Activated CD4-positive, alpha-beta T cell treated with anti-CD3 and anti-CD28 coated beads for 24 hours (primary cell): ENCODE measurements at places on chromosomes 11 and 22.

GRCh38 chr22:50475652-50476002 is 792 bp upstream of the SBF1 start:
- no peak for DNase-seq

DNA sequence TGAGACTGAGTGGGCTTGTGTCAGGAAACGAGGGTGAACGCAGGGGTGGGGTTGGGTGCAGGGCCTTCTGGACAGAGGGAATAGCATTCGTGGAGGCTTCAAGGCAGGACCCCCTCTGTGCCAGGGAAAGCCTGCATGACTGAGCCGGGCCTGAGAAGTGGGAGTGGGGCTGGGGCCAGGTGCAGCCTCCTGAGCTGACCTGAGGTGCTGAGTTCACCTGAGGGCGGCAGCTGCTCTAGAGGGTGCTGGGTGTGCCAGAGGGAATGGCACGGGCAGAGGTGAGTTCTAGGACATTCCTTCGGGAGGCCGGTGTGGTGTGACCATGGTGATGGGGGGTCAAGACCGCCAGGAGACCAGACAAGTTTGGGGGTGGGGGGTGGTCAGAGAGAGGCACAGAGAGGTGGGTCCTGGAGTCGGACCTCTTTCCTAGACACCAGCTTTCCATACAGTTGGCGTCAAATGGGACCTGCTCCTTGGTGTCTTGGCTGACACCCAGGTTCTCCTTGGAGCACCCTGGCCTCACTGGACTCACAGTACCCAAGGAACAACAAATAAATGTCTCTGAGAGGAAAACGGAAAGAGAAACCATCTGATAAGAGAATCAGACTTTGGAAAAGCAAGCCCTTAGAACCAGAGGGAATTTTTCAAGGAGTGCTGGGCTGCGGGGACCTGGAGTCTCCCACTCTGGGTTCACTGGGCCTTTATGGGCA is 7.7 kb downstream of the MPPED1 start:
- DNase-seq: no peak

- no peak for DNase-seq
These were observed 942.0 kb upstream of the CCDC90B start for GRCh38 chr11:84227970-84228665.

- no peak for DNase-seq
These were observed 41.1 kb downstream of the RPS6KA4 start for GRCh38 chr11:64400102-64400501.

DNA sequence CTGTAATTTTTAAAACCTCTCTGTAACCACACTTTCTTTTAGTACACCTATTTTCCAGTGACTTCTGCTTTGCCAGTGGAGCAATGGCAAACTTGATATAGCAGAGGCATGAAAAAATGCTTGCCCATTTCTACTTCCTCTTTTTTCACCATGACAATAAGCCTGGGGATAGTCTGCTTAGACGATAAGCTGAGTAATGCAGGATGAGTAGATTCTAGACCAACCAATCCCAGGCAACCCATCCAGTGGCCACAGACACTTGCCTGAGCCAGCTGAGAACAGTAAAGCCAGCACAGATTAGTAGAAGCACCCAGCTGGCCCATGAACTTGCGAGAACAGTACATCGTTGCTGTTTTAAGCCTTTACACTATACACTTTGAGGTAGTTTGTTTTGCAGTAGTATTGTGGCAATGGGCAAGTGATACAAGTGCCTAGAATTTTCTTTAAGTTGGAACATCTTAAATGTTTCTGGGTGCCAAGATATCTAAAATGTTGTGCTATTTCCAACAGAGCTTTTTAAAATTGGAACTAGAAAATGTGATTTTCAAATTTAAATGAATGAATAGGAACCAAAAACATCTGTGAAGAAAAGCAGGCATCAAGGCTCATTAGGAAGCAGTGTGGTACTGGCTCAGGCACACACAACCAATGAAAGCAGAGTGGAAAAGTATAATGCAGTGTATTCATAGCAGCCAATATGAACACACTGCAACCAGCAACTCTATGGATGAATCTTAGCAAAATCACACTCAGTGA is 37.7 kb downstream of the DDI1 start:
- DNase-seq: no peak

DNA sequence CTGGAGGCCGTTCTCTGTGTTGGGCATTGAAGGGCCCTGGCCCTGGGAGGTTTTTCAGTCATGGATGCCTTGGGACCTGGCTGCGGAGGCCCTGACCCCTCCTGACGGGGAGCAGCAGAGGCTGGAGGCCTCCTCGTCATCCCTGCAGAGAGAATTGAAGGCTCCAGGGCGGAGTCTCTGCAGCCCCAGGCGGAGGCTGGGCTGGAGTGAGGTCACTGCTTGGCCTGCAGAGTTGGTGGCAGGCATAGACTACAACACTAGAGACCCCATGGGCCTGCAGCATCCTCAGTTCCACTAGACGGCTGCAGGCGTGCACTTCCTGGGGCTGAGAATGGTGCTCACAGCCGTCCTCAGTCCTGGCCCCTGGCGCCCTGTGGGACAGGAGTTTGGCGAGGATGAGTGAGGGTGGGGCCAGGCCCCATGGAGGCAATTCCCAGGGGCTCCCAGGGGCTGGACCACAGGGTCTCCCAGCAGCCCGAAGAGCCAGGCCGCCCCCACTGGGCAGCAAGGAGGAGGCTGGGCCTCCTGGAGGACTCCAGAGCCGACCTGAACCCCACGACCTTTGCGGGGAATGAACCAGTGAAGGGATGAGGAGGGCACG is 1194.9 kb downstream of the BRD1 start:
- no peak for DNase-seq
